T-cell (primary cell): ENCODE measurements at places on chromosomes 3 and 15. TPM values are rescaled to one million over a fixed set of nuclear protein-coding genes. Genes with fewer than 3 reads are reported as not detected.

GRCh38 chr15:76337059-76337695 is 604 bp downstream of the ISL2 start:
- no peak for DNase-seq

- no peak for DNase-seq
These were observed 158.1 kb upstream of the ZNF385D start for GRCh38 chr3:21909096-21909495.

- DNase-seq = no peak
These were observed 45.9 kb downstream of the NIPA2 start for GRCh38 chr15:22884344-22884743.

Gene ABI3BP
- total RNA-seq = not detected

DNA sequence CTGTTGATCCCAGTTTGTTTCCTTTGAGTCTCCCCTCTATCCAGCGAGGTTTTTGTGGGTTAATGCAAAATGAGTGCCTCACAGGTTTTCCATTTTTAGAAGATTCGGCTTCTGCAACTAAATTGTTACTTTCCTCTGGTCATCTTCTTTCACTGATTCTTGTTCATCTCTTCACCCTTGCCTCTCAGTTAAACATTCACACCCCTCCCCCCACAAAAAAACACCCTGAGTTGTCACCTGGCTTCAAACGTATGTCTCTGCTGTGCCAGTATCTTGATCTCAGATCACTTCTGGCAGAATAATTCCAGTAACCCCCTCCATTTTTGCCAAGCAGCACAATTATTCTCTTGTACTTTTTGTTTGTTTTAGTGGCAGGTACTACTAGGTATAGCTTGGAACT is 12.3 kb upstream of the CLDN16 start:
- no peak for DNase-seq

DNA sequence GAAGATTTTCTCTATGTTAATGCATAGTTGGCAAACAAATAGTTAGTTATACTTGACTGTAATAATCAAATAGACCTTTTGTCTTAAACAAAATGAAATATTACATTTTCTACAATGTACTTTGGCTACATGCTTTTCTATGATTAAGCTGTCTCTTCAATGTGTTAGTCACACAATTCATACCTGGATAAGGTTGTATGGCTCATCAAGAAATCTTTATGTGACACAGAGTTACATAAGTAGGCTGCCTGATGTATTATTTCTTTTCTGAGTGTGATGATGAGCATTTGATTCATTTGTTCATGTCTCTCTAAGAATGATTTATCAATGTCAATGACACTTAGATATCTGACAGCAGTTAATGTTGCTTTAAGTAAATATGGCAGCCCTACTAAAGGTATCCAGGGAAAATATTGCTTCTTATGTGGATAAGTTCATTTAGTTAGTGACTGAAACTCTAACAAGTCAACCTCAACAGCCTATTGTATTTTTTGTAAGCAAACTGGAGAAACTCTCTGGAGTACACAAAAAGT is 157.4 kb upstream of the SOX2 start:
- DNase-seq = no peak
